A549 (cell line): ENCODE measurements at places on chromosomes 7 and 10. TPM values are rescaled to one million over a fixed set of nuclear protein-coding genes. Genes with fewer than 3 reads are reported as not detected.

The GPR141 gene
- polyA plus RNA-seq: 0.11 to 0.12 TPM in 2 of 3 replicates, not detected in the other

GRCh38 chr10:75546004-75546403, 114.6 kb downstream of the LRMDA start:
- DNase-seq: no peak

The SLC26A3 gene
- polyA plus RNA-seq: not detected in 3 replicates

DNA sequence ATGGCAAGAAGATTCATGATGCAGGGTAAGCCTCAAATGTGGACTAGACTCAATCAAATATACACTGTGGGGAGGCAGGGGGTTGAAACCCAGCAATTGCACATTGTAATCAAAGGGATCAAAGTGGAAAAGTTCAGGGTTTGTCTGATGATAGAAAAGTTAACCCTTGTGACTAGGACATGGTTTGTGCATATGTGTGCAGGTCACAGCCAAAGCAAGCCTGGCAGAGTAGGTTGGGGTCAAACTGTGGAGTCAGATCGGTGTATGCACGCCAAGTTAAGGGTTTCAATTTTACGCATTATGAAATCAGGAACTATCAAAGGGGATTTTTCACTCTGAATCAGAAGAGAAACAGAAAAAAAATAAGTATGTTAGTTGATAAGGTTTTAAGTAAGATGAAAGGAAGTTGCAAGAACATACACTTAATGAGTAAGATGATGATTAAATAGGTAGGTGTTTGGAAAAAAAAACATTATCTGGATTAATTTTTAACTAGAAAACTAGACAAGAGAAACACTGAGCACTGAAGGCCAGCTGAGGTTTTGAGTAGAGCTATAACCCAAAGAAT, 188.3 kb downstream of the DGKB start:
- no peak for DNase-seq

DNA sequence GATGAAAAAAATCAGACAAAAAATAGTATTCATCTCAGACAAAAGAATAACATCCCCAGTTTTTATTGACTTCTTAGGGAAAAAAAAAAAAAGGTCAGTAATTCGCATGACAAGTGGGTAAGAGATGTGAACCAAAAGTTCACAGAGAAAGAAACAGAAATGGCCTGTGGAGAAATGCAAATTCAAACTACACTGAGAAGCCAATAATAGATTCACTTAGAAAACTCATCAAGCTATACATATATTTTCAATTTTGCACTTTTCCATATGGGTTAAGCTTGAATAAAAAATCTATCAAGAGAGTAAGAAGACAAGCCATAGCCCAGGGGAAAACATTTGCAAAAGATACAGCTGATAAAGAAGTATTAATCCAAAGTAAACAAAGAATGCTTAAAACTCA, 28.0 kb downstream of the HERC4 start:
- no peak for DNase-seq
